Amniotic epithelial cell (primary cell): ENCODE measurements at places on chromosomes 13 and 19.

- no peak for DNase-seq
Observed at GRCh38 chr19:56566904-56567273, 379 bp upstream of the ZNF470 start.

DNA sequence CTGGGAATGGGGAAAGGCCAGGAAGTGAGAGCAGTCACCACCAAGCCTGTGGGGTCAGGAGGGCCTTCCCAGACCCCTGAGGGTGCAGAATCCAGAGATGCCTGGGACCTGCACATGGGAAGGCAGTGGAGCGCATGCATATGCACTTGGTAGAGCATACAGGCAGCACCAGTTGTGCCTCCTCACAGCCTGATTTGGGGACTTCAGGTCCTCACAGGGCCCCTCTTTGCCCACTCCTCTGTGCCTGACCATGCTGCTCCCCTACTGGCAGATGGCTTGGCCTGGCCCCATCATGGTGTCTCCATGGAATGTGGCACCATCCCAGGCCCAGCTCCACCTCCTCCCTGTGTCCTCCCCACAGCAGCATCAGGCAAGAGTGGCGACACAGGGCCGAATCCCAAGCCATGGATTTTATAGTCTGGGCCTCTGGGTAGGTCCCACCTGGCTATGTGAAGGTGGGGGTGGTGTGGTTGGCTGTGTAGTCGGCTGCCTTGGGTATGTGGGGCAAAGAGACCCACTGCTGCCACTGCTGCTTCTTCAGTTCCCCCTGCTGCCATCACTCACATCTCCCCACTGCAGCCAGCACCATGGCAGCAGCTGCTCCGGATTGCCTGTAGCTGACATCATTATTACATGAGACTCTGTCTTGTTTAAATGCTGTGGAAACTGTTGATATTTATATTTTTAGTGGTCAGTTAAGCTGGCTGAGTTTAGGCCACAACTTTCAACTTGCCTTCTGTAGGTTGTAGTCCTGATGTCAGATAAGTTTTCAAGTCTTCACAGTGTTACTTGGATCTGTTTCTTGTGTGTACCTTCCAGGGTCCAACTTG is 247.0 kb downstream of the GPC6 start:
- DNase-seq: peak; percentile 37

DNA sequence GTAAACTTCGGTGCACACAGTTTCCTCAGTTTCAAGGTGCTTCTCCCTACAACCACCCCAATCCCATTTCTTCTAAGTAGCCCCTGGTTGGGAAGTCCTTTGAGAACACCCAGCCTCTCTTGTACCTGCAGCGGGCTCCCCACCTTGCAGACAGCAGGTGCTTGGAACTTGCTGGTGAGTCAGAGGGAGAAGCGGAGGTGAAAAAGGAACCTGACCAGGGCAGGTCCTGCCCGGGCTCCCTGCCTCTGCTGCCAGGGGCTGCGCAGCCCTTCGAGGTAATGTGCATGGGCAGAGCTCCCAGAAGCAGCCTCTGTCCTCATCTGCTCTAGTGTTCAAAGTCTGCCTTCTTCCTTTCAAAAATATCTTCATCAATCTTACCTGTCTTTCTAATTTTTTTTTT is 274.0 kb upstream of the SOX1 start:
- DNase-seq: no peak

DNA sequence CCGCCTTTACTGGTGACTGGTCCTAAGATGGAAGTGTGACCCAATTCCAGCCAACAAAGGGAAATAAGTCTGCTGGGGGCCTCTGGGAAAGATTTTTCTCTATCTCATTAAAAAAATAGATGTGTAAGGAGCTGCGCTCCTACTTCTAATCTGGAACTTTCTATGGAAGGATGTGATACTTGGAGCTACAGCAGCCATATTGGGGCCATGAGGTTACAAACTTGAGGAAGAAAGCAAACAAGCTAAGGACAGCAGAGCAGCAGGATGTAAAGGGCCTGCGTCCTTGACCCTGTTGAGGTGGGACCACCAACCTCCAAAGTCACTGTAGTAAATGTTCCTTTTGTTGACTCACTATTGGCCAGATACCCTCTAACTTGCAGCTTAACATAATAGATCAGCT is 7.5 kb downstream of the GPR42 start:
- no peak for DNase-seq

DNA sequence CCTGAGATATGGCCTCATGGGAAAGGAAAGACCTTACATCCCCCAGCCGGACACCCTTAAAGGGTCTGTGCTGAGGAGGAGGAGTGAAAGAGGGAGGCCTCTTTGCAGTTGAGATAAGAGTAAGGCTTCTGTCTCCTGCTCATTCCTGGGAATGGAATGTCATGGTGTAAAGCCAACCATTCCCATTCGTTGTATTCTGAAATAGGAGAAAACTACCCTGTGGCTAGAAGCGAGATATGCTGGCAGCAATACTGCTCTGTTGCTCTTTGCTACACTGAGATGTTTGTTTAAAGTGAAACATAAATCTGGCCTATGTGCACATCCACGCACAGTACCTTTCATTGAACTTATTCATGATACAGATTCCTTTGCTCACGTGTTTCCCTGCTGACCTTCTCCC is 783 bp upstream of the ZNF587B start:
- DNase-seq: peak; percentile 96

DNA sequence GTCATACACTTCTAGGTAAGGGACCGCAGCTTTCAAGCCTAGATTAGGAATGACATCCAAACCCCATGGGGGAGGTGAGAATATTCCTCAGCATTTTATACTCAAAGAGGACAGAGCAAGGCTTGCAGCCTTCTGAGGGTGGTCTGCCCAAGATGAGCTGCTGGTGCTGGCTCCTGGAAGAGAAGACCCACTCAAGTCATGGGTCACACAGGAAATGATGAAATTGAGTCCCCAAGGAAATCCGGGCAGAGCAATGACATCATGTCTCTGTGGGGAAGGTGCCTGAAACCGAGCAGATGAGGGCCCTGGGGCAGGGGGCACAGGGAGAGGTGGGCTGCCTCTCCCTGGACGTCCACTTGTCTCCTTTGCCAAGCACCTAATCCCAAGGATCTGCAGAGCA is 468.7 kb downstream of the TSHZ3 start:
- no peak for DNase-seq

GRCh38 chr13:71701741-71702140 is 165.3 kb downstream of the DACH1 start:
- DNase-seq: no peak

- DNase-seq: peak; percentile 15
Observed at GRCh38 chr13:90448466-90449037, 898.9 kb upstream of the MIR17HG start.

- DNase-seq: no peak
Observed at GRCh38 chr13:45879666-45880065, 28.1 kb upstream of the SIAH3 start.

GRCh38 chr19:45468159-45468651 is 409 bp downstream of the FOSB start:
- no peak for DNase-seq
